KBM-7 (cell line): ENCODE measurements at places on chromosomes 3 and 15.

- no peak for DNase-seq
Measured at GRCh38 chr3:177776661-177777101, 579.4 kb upstream of the TBL1XR1 start.

DNA sequence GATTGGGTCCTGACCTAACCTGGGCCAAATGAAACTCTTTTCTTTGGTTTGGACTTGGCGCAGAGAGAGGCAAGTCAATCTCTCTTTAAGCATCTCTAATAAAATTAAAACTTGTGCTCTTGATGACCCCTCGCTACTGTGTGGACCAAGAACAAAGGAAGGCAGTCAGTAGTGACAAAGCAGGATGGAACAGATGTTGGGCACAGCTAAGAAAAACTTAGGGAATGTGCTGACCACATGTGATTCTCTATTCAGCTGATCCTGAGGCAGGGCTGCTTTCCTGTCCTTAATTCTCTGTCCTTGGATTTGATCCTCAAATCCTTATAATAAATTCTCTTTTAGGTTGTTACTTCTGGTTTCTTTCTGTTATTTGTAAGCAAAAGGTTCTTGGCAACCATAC is 259.9 kb downstream of the ZIC1 start:
- DNase-seq, result no peak

DNA sequence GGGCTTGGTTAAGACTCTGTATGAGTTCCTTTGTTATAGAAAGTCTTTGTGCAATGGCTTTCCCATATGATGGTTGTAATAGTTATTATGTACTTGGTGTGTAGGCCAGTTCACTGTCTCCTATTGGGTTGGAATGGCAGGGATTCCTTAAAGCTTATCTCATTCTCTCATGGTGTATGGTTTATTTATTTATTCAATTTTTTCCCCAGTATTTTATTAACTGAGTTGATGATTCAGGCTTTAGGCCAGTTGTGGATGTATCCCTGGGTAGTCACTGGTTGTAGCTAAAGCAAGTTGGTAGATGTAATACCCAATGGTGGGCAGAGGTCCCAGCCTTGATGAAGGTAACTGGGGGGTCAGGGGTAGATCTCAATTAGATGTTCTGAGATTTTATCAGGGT is 349.4 kb downstream of the DOCK3 start:
- no peak for DNase-seq

DNA sequence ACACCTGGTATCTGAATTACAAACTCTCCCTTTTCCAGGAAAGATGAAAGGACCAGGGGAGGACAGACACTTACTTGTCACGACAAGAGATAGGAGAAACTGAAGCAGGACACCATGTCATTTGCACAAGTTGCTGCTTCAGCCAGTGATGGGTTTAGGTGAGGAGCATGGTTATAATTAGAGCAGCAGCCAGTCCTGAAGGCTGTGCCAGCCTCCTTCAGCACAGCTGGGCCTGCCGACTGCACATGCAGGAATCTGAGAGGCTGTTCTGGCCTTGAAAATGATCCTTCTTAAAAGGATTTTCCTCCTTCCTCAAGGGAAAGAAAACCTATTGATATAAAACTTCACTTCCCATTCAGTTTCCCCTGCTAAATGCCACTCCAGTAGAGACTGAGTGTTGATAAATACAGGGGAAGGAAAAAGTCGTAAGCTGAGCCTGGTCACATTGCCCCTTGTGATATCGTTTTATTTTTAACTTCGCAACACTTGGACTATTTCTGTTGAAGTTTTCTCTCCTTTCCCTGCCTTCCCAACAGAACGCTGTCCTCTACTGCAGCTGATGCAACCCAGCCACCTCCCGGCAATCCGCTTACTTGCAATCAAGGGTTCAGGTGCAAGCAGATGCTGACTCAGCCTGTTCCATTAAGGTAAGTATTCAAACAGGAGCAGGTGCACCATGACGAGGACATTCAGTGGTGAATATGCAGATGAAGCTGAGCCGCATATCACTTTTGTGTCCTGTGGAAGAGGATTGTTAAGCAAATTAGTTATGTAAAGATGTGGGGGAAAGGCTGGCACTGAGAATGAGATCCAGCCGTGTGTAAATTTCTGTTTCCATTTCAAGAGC is at the start of gene FBXO40:
Gene FBXO40 (plus strand): TSS at position 524 of the 847 bp plus-strand sequence. CDS start 27,197 bp downstream, outside the sequence.
- no peak for DNase-seq
